LHCN-M2 (cell line): ENCODE measurements at places on chromosomes 4 and X. TPM values are rescaled to one million over a fixed set of nuclear protein-coding genes. Genes with fewer than 3 reads are reported as not detected.
A peak's percentile ranks its signal among the peaks of the same experiment; 100 is the strongest.

- no peak for DNase-seq
Measured at GRCh38 chr4:56260320-56260719, 127.0 kb downstream of the AASDH start.

DNA sequence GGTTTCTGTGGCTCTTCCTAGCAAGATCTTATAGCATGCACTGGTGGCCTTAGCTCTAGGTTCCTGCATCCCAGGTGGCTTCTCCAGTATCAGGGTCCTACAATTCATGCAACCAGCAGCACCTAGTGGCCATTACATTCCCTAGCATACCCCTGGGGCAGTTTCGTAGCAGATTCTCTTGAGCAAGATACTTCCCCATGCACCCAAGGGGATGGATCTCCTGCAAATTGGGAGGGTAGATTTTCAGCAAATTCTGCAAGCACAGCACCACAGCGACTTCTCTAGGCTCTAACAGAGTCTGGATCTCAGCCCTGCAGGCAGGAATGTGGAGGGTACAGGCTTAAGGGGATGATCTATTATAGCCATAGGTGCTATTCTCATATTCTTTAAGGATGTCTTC, 13.1 kb upstream of the SLC9B1 start:
- DNase-seq: no peak

GRCh38 chr4:48379587-48380180, 38.4 kb downstream of the SLAIN2 start:
- DNase-seq: no peak

DNA sequence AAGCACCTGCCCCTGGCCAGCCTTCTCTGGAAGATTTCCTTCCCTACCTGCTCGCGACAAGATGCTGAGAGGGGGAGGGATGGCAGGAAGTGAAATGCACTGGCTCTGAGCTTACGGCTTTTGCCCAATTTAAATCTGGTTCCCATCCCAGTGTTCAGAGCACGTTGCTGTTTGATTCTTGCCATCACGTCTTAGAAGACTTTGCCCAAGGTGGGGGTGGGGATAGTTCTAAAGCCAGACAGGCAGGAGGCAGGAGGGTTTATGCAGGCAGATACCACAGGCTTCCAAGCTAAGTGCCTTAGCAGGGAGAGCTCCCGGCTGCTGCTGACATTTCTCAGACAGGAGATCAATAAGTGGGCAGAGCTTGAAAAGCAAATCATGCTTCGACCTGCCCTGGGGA, 393.9 kb downstream of the MID1IP1 start:
- DNase-seq: no peak

- no peak for DNase-seq
Measured at GRCh38 chrX:44489515-44489914, 53.1 kb downstream of the FUNDC1 start.

GRCh38 chr4:189177130-189177529, 763.5 kb upstream of the FRG1 start:
- DNase-seq: no peak

DNA sequence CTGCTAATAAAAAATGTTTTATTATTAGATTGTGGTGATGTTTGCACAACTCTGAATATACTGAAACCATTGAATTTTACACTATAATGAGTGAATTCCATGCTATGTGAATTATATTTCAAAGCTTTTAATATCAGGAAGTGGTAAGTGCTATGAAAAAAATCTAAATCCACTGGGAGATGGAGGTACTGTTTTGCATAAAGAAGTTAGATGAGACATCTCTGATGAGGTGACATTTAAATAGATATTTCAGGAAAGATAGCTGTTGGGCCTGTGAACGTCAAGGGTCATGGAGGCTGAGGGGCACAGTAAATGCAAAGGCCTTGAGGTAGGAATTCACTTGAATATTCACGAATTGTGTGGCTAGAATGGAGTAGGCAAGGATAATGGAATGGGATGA, 12.3 kb downstream of the DCUN1D4 start:
- DNase-seq: no peak

GRCh38 chr4:156290811-156291210, 337.1 kb upstream of the CTSO start:
- DNase-seq: peak; percentile 20

DNA sequence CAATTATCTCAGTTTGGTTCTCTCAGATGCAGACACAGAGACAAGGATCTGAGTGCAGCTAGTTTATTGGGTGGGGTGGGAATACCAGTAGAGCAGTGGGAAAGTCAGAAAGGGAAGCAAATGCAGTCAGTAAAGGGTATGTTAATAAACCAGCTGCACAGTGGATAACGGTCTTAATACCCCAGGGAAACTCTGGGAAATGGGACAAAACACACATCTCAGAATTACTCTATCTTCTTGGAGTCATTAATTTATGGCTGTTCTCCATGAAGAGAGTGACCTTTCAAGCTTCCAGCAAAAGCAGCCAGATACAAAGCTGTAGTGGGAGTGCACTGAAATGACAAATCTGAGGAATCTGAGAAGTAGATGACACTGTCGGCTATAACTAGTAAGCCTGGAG, 73.3 kb upstream of the NALF2 start:
- no peak for DNase-seq

DNA sequence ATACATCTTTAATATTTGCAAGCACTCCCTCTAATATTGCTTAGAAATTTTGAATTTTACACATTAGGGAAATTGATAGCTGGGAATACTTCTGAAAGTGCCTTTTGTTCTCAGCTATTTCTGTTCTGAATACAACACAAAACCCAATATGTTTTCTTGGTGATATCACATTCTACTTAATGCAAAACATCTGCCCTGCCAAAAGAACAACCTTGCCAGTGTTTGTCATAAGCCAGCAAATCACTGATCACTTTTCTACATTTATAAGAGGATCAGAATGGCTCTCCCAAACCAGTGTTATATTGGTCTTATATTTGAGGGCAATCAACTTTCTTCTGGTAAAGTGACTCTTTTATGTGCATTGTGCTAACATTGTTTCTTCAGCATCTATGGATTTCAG, 126.8 kb upstream of the APOOL start:
- no peak for DNase-seq

DNA sequence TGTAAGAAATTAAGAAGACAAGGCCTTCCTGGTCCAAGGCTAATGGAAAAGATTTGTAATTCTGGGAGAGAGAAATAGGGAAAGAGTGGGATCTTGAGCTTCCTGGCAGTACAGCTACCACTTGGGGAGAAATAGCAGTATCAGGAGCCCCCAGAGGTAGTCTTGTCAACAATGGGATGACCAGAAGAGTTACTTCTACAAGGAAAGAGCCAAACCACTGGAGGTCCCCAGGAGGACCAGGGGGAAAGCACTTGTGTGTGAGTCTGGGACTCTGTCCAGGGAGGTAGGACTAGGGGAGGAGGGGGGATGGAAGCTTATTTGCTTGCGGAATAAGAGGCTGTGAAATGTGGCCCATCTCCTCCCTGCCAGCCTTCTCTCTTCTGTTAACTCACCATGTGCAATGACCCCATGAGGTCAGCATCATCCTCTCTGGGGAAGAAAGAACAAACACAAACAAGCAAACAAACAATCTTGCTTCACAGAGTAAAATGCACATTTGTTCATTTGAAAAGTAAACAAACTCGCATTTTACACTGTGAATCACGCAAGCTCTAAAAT, 160.1 kb downstream of the STK32B start:
- DNase-seq: no peak

DNA sequence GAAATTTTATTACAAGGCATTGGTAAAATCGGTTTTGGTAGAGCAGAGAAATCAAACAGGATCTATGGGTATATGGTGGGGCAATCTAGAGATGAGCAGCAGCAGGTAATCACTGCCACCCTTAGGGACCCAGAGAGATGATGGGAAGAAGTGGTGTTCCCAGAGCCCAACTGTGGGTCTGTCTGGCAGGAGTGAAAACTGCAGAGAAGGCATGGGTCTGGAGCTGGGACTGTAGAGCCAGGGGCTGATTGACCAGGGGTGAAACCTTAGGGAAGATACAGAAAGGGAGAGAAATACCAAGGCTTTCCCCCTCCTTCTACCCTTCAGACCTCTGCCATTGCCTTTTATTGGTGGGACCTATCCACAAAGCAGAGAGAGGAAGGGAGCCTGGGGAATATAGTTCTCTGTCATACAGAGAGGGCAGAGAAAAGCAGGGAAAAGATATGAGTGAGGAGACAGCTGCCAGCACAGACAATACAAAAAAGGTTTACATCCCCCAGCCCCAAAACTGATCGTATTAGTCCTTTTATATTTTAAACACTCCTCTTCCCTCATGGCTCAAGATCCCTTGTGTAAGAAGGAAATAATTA, 28.7 kb downstream of the PDLIM5 start:
- no peak for DNase-seq

- no peak for DNase-seq
Measured at GRCh38 chrX:153734871-153735270, 10.2 kb downstream of the ABCD1 start.

DNA sequence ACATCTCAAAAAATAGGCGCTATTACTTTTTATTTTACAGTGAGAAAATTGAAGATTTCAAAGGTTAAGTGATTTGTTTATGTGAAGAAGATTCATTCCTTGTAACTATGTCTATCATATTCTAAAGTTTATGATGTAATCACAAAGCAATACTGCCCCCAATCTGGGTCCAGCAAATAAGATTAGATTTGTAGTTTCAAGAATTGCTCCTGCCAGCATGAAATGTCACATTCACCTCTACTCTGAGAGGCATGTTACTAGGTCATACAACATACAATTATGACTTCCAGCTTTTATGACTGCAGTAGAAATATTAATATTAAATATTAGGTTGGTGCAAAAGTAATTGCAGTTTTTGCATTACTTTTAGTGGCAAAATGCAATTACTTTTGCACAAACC, 976.2 kb downstream of the FSTL5 start:
- no peak for DNase-seq

- no peak for DNase-seq
Measured at GRCh38 chr4:41611881-41612871, 74.2 kb downstream of the LIMCH1 start.

DNA sequence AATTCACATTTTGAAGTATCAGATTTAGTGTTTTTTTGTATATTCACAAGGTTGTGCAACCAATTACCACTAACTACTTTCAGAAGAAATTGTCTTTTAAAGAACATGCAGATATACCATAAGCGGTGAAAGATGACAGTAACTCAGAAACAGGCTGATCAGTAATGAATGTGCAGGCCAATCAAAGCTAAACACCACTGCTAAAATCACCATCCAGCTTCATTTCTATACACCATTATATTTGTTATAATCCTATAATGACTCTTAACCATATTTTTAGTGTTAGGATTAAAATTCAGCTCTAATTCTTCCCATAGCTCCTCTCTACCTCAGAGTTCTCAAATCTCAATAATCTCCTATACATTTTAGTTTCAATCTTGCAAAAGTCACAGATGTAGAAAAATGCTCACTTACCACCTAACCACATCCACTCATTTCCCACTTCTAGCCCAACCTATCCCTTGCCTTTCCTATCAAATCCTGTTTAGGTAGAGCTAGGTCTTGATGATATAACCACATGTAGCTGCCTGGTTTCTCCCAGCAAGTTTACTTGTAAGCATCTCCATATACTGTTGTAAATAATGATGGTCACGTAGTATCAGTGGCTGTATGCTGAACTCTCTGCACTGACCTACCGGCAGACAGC, 16.6 kb downstream of the COQ2 start:
- DNase-seq: no peak

- no peak for DNase-seq
Measured at GRCh38 chrX:133229361-133229760, 11.2 kb upstream of the TFDP3 start.

DNA sequence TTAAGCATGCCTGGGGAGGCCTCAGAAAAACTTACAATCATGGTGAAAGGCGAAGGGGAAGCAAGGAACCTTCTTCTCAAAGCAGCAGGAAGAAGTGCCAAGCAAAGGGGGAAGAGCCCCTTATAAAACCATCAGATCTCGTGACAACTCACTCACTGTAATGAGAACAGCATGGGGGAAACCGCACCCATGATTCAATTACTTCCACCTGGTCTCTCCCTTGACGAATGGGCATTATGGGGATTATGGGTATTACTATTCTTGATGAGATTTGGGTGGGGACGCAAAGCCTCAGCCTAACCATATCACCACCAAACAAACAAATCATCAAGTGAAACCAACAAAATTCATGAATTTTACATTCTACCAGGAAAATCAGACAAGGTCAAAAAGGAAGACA, 76.7 kb upstream of the TAB3 start:
- DNase-seq: no peak

The SATL1 gene
- not detected in 2 replicates for total RNA-seq

The GASK1B gene
- 54.4 and 60.4 TPM in 2 replicates for total RNA-seq

The USP17L29 gene
- not detected in 2 replicates for total RNA-seq

The CFAP97 gene
- total RNA-seq: 46.2 and 47.4 TPM in 2 replicates

The SUPT20HL1 gene
- not detected in 2 replicates for total RNA-seq

The MAGEA11 gene
- total RNA-seq: not detected in 2 replicates

The ANKRD50 gene
- 13.0 and 16.3 TPM in 2 replicates for total RNA-seq
